Astrocyte of the hippocampus (primary cell): ENCODE measurements at places on chromosomes 13 and 19.

GRCh38 chr13:76307142-76307541, 579.1 kb downstream of the KCTD12 start:
- peak; percentile 55 for DNase-seq

DNA sequence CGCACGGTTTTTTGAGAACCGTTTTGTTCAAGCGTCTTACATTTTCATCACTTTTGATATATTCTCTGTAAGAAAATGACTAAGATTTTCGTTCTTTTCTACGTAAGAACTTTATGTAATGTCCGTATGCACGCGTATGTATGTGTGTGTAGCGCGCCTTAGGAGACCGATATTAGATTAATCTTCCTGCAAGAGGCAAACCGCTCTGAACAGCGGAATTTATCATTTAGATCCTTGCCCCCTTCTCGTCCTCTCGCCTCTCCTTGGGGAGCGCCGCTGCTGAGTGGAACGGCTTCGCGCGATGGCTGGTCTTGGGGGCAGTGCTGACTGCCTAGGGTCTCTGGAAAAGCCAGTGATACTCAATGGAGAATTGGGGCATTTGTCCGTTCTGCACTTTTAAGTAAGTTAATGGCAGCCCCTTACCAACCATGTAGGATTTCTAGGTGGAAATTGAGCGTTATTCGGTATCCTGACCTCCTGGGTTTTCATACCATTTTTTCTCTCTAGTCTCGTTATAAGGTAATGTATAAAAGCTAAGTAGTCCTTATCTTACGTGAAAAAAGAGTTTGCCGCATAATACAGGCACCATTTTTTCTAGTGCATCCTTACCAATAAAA, 4.7 kb downstream of the MAB21L1 start:
- DNase-seq, result peak; percentile 5

DNA sequence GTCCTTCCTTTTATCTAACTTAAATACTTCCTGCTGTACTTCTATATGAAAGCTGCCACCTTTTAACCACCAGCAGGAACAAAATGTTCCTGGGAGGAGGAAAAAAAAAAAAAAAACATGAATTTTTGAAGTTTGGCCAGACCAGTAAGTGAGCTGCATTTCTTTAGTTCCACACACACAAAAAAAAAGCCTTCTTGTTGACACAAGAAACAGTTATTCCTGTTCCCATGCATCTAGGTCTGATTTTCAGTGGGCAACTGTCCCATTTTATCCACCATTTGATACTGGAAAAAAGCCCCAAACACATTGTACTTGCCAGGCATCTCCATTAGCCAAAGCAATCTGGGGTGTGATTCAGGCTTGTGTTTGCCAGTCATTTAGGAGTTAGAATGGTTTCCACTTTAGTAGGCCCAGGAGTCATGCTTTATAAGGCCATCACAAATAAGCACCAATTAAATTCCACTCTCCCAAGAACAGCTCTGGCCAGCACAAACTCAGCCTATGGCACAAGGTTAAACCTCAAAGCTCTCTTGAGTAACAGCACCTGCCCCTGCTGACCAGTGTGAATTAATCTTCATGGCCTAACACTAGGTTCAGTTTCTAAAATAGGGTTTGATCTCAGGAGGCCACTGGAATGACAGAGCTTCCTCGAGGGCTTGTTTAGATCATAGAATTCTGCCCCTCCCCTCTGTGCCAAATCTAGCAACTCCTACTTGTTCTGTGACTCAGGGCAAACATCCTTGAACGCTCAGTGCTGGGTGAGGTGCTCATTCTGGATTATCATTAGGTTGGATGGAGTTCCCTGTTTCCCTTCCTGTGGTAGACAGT, 67.1 kb downstream of the NUFIP1 start:
- DNase-seq, result peak; percentile 97

- no peak for DNase-seq
Observed at GRCh38 chr13:107348925-107349324, 781.0 kb upstream of the ARGLU1 start.

GRCh38 chr19:53904909-53905308, 4.2 kb upstream of the CACNG7 start:
- DNase-seq, result no peak

- DNase-seq, result no peak
Observed at GRCh38 chr13:26412936-26413716, 144.4 kb upstream of the WASF3 start.

DNA sequence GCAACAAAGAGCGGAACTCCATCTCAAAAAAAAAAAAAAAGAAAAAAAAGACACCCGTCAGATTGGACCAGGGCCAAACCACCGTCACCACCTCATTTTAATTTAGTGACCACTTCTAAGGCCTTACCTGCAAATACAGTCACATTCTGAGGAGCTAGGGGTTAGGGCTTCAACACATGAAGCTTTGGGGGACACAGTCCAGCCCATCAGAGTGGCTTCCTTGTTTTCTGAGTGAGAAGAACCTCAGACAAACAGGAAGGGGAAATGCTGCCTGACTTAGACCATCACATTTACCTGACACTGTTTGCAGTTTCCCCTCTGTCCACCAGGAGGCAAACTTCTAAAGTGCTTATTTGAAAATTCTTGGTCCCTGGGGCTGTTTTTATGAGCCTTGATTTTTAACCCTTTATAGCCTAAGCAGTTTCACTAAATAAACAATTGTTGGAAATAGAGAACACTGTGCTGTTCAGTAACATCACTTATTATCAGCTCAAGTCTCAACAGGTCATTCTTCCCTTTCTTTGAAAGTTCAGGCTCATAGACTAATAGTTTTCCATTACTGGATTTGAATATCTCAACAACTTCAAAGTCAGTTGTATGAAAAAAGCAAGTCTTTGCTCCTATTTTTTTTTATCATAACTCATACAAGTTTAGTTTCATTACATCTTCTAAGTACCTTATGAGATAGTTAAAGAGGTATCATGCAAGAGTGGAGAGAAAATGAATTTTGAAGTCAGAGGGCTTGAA, 74.9 kb upstream of the WASF3 start:
- DNase-seq, result peak; percentile 84

DNA sequence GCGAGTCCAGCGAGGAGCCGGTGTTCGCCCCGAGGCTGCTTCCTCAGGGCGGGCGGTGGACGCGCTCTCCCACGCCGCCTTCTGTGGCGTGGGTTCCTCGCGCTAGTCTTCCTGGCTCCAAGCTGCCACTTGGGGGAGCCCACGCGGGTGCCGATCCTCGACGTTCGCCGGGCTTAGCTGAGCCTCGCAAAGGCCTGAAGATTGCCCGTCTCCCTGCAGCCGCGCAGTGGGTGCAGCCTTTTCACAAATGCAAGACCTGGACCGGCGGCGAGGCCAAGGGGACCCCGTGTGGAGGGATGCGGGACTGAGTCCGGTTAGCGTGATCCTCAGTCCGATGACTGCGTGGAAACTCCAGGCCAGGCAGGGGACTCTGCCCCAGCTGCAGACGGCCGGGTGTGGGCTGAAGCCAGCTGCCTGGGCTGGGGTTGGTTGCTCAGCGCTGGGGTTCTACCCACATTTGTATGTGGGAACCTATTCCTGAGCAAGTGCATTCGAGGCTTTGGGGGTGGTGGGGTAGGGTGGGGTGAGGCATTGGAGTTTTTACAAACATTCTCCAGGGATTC, 16.6 kb upstream of the LRP3 start:
- DNase-seq, result no peak

- no peak for DNase-seq
Observed at GRCh38 chr13:110450941-110451730, 110.4 kb downstream of the RAB20 start.

- DNase-seq, result no peak
Observed at GRCh38 chr19:13209484-13210338, 59.5 kb downstream of the IER2 start.

DNA sequence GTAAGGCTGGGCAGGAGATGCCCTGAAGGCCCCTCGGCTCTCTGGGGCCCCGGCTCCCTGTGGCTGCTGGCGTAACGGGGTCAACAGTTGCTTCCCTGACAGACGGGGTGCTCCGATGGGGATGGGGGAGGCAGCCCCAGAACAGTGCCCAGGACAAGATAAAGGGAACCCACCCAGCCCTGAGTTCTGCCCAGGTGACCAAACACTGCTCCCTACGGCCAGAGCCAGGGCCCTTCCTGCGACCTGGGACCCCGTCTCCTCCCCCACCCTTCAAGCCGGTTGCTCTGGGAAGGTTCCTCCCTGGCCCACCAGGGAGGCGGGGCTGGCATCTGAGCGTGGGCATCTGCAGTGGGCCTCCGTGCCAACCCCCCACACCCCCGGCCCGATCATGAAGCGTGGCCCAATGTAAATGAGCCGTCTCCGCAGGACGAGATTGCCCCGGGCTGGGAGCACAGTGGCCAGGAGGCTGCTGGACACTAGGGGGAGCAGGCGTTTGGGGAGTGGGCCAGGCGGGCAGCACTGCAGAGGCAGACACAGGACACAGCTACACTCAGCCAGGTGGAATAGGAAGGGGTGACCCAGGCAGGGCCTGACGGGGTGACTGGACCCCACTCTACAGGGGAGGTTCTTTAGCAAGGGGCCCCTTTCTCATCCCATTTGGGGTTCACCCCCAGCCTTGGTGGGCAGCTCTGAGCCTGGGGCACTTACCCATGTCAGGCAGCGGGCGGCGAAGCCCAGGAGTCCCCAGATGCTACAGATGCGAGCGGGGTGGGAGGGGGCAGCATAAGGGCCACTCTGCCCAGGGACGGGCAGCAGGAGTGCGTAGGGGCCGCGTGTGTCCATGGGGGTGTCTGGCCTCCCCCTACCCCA, 1.2 kb upstream of the NKPD1 start:
- peak; percentile 80 for DNase-seq

GRCh38 chr13:29436721-29437280, 158.7 kb downstream of the SLC7A1 start:
- no peak for DNase-seq

DNA sequence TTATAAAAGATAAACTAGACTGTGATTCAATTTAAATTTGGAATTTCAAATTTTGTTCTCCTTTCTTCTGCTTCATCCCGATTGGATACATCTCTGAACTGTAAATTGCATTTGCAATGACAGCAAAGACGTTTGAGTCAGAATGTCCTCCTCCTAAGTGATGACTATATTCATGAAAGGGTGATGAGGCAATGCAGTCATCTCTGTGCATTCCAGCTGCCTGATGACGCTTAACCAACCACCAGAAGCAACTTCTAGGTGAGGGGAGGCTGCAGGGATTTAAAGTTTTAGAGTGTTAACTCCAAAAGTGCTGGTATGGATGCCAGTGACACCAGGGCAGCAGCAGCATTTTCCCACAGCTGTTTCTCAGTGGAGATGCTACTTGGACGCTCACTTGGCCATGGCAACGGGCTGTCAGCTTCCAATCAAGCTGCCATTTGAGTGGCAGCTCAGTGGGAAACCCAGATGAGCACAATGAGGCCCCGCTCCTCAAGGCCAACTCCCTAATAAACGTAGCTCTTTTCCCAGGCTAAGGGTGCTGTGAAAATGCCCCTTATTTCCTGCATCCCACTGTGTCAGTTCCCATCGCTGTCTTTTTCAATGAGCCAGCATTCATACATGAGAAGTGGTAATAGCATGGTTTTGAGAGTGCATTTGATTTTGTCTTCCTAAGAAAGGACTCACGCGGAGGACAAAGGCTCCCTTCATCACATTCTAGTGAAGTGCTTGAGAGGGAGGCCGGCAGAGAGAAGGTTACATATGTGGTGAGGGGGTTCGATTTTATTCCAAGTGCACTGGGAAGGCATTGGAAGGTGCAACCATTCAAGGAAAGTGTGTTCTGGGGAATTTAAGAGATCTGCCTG, 45.2 kb upstream of the AMER2 start:
- peak; percentile 47 for DNase-seq

DNA sequence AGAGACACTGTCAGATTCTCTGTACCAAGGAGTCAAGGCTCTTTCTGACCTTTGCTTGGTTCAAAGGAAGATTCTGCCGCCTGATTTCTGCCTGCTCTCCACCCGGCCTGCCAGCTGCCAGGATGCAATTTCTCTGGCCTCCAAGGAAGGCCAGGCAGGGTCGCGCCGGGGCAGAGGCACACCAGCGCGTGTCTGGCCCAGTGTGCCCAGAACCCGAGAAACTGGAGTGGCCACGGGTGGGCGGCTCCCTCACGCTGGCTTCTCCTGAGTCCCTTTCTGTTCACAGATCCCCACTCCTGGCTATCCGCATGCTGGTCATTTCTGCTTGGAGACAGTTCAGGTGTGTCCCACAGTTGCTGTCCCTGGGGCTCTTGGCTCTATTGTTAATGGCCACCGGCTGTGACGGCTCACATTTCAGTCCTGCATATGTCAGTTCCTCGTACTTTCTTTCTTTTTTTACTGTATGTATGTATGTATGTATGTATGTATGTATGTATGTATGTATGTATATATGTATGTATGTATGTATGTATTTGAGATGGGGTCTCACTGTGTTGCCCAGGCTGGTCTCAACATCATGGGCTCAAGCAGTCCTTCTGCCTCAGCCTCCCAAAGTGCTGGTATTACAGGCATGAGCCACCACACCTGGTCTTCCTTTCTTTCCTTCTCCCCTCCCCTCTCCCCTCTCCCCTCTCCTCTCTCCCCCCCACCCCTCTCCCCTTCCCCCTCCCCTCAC, 16.9 kb downstream of the TMPRSS9 start:
- no peak for DNase-seq

DNA sequence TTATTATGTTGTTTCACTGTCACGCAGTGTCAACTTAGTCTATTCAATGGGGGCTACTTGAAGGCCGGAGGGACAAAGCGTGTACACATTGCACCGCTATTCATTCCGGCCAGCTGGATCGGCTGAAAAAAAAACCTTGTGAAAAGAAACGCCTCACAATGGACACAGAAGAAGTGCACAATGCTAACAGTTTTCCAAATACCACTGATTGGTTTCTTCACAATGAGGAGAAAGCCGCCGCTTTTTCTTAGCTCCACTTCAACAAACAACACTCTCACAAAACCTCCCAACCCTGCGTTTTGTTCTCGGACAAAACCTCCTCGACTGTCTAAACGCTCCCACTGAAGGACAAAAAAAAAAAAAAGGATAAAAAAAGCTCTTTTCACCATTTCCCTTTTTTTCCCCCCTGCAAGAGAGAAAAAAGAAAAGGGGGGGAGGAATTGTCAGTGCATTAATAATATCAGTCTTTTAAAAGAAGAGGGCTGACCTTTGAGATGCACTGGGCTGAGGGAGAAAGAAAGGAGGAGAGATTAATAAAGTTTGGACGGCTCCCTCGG, 5.4 kb downstream of the SOX21 start:
- peak; percentile 84 for DNase-seq

DNA sequence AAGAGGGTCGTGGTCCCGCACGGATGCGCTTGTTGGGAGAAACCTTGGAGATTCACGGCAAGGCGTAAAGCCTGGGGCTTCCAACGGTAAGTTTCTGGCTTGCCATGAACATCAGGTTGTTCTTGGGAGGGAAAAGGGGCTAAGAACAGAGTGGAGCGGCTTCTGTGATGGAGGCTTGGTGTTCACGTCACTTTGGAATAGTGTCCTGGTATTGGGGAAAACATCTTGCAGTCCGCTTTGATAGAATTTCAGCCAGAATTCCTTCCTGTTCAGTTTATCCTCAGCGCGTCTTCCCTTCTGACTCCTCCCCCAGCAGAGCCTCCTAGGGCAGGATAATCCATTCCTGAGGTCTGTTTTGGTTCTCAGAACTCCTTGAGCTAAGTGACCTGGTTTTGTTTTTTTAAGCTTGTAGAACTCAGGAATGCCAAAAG, 2.0 kb downstream of the KCTD15 start:
- peak; percentile 46 for DNase-seq
